ENCODE measurements at places on chromosomes 6 and 20.

DNA sequence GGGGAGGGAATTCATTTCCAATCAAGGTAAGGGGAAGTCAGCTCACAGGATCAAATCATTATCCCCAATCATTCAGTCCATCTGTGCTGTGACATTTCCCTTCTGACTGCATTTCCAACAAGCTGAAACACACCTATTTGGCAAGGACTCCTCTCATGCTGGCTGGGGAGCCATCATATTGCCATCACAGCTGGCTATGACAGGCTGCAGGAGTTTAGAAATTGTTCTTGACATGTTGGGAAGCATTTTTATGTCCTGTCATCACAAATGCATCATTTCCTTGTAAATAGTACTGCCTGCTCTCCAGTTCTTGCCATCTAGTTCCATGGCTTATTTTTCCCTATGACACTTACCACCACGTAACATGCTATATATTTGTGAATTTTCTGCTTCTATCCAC, 113.9 kb upstream of the TMEM170B start:
- DNase-seq = no peak

GRCh38 chr20:53413186-53413631, 180.4 kb downstream of the ZNF217 start:
- peak; percentile 17 for DNase-seq

GRCh38 chr6:101146389-101146788, 247.1 kb upstream of the GRIK2 start:
- no peak for DNase-seq

- DNase-seq = no peak
These were observed 140.2 kb upstream of the MOCS1 start for GRCh38 chr6:40074306-40075055.

GRCh38 chr6:10719296-10719963, 3.4 kb upstream of the TMEM14C start:
- DNase-seq = no peak

DNA sequence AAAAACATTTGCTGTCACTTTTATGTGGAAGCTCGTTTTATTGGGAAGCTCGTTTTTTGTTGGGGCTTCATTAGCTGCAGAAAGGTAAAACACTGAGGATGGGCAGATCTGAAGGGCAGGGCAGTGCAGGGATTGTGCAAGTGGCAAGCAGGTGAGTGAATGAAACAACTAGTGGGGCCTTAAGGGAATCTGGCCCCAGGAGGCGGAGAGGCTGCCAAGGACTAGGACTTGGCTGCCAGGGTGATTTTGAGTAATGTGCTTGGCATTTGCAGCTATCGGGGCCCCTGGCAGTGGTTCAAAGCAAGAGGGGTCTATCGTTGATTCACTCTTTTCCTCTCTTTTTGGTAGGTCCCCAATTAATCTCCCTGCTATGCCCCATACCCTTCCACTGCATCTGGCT, 11.5 kb downstream of the IL22RA2 start:
- no peak for DNase-seq

GRCh38 chr6:150806790-150807189, 58.7 kb upstream of the MTHFD1L start:
- DNase-seq = no peak
